Activated CD4-positive, alpha-beta memory T cell treated with anti-CD3 and anti-CD28 coated beads, Interleukin-2, amount 10 ng/mL, durations not matched to agents 7 days and 5 days (primary cell): ENCODE measurements at places on chromosomes 7 and 10. TPM values are rescaled to one million over a fixed set of nuclear protein-coding genes. Genes with fewer than 3 reads are reported as not detected.

The GDF2 gene
- not detected for total RNA-seq

The ARMS2 gene
- not detected for total RNA-seq

The TAS2R40 gene
- not detected for total RNA-seq

The CCL26 gene
- total RNA-seq = not detected

The TMEM225B gene
- 1.3 TPM for total RNA-seq

The FHIP2A gene
- total RNA-seq = 39.2 TPM

The CTTNBP2 gene
- not detected for total RNA-seq

The ASAH2 gene
- 2.1 TPM for total RNA-seq

The TMEM140 gene
- total RNA-seq = 37.1 TPM

The SEC23IP gene
- 58.3 TPM for total RNA-seq

The ERCC6 gene
- 29.2 TPM for total RNA-seq

The STAG3 gene
- total RNA-seq = 13.1 TPM

The MSRB2 gene
- total RNA-seq = 11.0 TPM

The TAS2R5 gene
- 0.91 TPM for total RNA-seq

The ADCY1 gene
- 4.3 TPM for total RNA-seq

The FAM25G gene
- not detected for total RNA-seq

The OR2A12 gene
- not detected for total RNA-seq

The ITGA8 gene
- not detected for total RNA-seq

The ST8SIA6 gene
- 0.93 TPM for total RNA-seq

The TUBB8 gene
- total RNA-seq = not detected

The ERVW-1 gene
- total RNA-seq = not detected

The SPDYE9 gene
- total RNA-seq = not detected
